ENCODE measurements at places on chromosomes 12 and 14. TPM values are rescaled to one million over a fixed set of nuclear protein-coding genes. Genes with fewer than 3 reads are reported as not detected.

DNA sequence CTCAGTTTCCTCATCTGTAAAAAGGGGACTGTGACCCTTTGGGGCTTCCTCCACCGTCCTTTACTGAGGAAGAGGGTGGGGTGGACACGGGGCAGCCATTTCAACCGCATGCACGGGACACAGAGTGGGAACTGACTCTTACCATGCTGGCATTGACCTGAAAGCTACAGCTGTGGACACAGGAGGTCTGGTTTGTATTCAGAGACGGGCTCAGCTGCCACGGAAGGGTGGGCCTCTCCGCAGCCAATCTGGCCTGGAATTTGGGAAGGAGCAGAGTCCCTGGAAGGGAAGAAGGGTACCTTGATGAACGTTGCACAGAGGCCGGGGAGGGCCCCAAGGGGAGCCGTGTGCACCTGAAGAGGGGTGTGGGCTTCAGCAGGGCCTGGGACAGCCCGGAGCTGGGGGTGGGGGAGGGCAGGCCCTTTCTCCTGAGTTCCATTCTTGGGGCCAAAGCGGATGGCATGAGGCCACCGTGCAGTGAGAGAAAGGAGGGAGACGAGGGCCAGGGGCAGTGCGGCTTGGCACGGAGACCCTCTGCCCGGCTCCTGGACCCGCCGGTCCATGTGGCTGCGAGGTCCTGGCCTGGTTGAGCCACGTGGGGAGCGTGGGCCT is 14.5 kb downstream of the TNFAIP2 start:
- DNase-seq: no peak

DNA sequence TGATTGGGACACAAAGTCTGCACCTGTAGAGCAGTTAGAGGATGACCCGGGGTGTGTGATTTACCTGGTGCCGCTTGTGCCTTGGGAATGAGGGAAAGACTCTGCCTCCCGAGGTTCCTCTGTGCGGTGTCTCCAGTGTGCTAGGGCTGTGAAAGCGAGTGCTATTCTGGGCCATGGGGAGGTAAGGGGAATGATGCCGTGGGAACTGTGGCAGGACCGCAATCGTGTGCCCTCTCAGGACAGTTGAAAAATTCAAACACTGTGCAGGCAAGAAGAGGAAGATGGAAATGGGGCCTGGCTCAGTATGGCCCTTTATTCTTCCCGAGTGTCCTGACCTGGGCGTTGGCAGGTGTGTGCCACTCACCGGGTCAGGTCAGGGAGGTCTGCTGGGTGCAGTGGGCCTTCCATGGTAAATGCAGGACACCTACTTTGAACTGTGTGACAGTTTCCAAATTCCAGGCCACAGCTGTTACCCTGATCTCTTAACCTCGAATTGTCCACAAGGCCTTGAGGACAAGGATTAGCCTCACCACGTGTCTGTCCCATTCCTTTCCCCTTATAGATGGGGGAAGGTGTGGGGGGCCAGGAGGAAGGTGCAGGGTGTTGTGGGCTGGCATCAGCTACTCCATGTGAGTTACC is 1.4 kb downstream of the SIVA1 start:
- DNase-seq: no peak

GRCh38 chr14:101069666-101070362 is 166.3 kb upstream of the RTL1 start:
- peak; percentile 3 for DNase-seq

SLC39A5 gene
- total RNA-seq: not detected

DNA sequence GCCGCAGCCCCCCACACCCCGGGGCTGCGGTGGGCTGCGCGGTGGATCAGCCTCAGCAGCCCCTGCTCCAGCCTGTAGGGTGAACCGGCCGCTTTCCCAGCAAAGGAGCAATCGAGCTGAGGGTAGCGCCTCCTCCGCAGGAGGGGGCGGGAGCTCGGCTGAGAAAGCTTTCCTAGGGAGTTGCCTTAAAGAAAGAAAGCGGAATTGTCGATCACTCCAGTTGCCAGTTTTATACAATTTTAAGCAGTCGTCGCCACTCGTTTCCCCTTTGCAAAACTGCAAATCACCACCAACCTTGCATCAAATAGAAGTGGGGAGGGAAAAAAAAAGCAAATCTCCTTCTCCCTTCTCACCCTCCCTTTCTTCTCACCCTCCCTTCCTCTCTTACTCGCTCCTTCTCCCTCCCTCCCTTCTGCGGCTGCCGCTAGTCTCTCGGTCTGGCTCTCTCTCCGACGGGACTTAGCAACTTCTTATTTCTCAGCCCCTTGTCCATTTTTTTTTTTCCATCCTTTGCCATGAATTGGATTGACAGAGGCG is at the start of gene PDE3A:
Gene PDE3A (plus strand): TSS at position 424 of the 537 bp plus-strand sequence. CDS start 748 bp downstream, outside the sequence.
- peak; percentile 55 for DNase-seq

PROX2 gene
- total RNA-seq: not detected

DNA sequence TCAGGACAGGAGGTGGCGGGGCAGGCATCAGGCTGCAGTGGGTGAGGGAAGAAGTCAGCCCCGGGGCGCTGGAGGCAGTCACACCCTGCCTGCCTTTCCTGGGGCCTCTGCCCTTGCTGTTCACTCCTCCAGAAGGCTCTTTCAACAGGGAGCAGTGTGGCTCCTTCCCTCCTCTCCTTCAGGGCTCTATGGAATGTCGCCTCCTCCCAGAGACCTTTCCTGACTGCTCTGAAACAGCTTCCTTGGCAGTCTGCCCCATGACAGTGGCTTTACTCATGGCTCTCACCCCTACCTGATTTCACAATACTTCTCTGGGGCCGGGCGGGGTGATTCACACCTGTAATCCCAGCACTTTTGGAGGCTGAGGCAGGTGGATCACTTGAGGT is 7.1 kb downstream of the RHOF start:
- DNase-seq: peak; percentile 82

GRCh38 chr12:6821591-6822425 is at the start of gene GPR162:
GPR162 (plus strand) TSS chr12:6821821; CDS start chr12:6823899, 2,078 bp downstream.
- peak; percentile 55 for DNase-seq

DNA sequence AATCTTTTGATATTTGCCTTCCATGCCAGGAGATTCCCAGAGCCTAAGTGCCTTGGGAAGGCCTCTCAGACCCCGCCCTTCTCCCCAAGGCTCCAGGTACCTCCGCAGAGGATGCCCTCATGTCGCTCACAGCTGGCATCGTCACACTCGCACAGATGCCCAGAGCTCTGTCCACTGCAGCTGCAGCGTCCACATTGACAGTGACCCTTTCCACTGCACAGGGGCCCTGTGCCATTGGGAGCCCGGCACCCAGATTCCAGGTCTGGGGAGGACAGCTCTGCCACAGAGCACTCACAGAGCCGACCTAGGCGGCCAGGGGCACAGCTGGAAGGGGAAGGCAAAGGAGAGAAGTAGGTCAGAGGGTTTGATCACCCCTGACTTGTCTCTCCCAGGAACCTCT is 12.3 kb upstream of the CSAD start:
- no peak for DNase-seq

PGF gene
- total RNA-seq: 4.1 TPM

KLRC2 gene
- total RNA-seq: not detected

DNA sequence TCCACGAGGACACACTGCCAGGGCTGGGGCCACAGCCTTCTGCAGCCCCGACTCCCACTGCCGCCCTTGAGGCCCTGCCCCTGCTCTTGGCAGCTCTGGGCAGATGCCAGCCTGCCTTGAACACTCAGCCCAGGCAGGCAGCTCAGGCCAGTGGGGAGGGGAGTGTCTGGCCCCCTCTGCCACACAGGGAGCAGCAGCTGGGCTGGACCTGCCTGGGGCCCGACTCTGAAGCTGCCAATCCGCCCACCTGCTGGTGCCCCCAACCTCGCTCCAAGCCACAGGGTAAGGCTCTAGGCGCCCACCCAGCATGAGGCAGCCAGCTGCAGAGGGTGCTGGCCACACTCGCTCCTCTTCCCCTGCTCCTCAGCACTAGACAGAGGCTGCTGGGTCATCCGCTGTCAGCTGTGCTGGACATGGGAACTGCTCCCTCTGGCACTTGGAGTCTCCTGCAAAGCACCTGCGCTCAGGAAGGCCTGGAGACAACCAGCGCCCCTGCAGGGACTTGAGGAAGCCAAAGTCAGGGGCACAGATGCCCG is 24.6 kb upstream of the NUDT14 start:
- DNase-seq: no peak

DNA sequence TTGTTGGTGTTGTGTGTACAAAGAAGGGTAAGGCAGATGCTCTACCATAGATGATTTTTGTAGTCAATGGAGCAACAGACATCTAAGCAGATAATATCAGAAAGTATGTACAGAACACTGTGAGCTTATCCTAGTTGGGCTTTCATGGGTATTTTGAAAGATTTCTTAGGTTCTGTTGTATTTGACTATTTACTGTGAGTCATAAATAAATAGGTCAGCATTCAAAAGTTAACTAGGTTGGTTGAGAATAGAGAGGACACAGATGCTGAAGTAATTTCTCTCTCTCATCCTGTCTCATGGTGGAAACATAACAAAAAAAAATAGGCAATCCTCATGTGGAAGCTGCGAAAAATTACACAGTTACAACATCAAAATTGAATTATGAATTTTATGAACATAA is 413.5 kb downstream of the CCDC91 start:
- DNase-seq: no peak

RNASE7 gene
- 0.34 TPM for total RNA-seq

SPX gene
- 4.4 TPM for total RNA-seq

ITGA7 gene
- total RNA-seq: 301 TPM

ZNF605 gene
- 8.8 TPM for total RNA-seq

DNA sequence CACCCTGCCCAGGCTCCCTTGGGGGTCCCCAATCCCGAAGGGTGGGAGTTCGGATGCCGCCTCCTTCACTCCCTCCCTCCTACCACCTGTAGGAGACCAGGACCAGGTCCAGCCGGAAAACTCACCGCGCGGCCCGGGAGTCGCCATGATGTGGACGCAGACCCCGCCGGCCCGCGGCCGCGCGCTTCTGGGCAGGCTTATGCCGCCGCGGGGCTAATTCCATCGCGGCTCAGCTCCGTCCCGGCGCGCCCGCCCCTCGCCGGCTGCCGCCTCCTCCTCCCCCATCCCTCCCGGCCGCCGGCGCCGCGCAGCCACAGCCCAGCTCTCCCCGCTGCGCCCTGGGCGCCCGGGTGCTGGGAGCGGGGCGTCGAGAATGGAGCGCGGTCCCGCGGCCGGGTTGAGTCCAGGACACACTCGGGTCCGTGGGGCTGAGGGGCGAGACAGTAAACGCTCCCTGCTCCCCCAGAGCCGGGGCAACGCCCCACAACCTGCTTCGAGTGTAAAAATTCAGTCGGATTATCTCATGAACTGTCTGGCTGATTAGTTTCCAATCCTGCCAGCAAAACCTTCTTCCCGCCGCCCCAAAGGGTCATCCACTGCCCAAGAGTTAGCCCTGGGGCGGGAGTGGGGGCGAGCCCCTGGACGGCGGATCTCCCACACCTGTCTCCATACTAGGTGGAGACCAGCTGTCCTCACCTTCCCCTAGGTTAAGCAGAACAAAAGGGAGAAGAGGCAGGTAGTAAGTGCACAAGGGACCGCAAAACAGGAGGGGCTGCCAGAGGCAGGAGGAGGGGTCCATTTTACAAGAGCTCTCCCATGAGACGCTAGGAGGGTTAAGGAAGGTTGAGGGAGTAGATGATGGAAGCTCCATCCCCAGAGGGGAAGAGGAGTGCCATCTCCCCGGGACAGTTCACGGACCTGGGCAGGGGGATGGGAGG is at the start of gene ANO2:
Gene ANO2 (minus strand): TSS at position 189 of the 938 bp plus-strand sequence. CDS start 42 bp downstream, at position 147.
- DNase-seq: no peak

SCN8A gene
- total RNA-seq: 0.32 TPM

DNA sequence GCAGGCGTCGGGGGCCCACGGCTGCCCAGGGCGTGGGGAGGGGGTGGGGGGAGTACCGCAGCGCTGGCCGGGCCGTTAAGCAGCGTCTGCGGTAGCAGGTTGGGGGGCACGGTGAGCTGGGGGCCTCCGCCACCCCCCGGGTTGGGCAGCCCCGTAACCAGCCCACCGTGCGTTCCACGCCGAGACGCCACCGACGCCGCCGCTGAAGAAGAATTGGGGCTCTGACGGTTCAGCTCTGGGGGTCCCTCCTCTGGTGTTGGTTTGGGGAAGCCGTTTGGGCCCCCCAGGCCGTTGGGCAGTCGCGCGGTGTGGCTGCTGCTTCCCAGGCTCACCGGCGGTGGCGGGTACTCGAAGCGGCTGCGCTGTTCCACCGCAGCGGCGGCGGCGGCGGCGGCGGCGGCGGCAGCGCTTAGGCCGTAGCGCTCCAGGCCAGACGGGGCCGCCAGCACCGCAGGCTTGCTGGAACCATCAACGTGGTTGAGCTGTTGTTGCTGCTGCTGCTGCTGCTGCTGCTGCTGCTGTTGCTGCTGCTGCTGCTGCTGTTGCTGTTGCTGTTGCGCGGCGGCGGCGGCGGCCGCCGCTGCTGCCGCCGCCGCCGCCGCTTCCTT is 1.5 kb downstream of the IRF2BPL start:
- peak; percentile 64 for DNase-seq

DNA sequence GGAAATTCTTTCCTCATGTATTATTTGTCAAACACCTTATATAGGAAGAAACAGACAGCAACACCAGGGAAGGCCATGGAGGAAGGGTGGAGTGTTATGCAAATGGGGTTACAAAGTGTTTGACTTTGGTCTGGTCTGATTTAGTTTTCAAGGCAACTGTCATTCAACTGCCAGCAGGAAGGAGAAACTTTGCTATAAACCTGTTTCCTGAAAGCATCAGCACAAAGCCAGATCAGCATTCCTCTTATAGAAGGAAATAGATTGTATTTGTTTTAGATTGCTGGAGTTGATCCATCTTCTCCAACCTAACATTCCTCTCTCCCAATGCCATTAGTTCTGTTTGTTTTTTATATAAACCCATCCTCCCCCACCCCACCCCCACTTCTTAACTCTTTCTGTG is 65.7 kb downstream of the STAB2 start:
- DNase-seq: no peak

DNA sequence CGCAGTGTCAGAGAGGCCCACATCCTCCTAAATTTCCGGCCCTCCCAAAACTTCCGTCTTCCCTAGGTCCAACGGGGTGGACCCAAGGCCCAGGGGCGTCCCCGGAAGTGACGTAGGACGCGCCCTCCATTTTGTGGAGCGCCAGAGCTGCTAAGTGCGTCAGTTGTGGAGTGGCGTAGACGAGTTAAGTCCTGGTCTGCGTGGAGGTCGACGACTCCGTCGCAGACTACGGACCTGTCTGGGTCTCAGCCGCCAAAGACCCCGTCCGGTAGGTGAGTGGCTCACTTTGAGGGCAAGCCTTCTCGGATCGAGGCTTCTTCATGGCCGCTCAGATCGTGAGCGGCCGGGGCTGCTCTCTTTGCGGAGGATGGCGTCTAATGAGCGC is at the start of gene SRSF5:
Gene SRSF5 (plus strand): TSS at position 159 of the 385 bp plus-strand sequence. CDS start 1,015 bp downstream, outside the sequence.
- DNase-seq: peak; percentile 97

NFE2 gene
- 0.30 TPM for total RNA-seq

LPAR5 gene
- total RNA-seq: 0.44 TPM
